ENCODE measurements at places on chromosomes 11 and 22. TPM values are rescaled to one million over a fixed set of nuclear protein-coding genes. Genes with fewer than 3 reads are reported as not detected.

DNA sequence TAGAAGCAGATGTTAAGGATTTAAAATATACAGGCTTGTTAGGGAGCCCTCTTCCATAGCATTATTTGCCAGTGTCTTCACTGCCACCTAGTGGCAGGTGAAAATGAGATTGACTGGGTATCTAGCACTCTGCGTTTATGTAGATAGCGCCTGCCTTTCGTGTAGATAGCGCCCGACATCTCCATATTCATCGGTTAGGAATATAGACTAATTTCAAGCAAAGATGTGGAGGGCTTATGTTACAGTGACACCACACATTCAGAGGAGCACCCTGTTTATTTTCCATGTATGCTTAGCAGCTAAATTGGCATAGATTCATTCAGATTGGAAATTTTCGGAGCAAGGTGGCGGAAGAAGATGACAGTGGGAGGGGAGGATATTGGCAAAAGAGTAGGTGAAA is 72.0 kb downstream of the SLC5A12 start:
- DNase-seq: no peak

DNA sequence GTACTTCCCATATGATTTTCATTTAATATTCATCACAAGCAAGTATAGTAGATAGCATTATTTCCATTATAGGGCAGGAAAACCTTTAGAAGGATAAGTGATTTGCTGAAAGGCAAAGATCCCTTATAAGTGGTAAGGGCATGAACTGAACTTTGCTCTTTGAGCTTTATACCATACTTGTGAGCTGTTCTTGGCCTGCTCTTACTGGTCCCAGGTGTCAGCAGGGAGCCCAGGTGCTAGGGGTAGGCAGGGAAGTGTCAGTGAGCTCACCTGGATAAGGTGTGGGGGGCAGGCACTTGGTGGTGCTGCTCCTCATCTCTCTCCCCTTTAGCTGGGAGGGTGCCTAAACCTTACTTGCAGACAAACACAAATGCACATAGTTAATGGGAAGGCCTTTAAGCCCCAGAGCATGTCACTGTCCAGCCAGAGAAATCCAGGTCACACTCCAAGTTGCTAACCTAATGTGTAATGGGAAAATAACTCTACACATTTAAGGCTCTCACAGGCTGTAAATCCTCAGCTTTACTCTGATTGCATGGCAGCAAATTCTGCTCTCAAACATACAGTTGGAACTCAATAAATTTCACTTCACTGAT is 114.4 kb downstream of the PLEKHA7 start:
- no peak for DNase-seq

DNA sequence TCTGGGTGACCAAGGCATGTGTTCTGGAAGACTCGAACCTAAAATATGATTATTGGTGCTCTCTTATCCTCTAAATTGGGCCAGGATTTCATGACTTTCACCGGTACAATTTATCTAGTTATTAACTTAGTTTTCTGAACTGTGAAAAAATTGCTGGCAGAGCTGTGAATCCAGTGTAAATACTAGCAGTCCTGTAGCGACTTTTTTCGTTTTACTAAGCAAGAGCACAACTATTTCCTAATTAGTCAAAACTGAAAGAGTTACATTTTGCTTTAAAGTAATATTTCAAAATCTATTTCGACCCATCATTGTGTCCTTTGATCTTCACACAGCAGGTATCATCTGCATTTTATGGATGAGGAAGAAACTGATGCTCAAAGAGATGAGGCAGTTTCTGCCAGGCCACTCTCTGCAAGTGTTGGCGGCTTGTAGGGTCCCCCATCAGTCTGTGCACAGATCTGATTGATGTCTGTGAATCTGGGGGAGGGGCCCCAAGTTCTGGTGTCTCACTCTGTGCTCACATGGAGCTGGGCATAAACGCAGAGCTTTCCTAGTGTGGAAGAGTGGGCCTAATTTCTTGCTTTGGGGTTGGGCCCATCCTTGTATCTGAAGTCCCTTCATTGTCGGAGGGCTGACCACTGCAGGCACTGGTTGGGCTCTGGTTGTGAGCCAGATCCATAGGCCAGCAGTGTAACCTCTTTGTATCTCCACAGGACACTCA is 1.4 kb upstream of the TRMT2A start:
- DNase-seq: no peak

DNA sequence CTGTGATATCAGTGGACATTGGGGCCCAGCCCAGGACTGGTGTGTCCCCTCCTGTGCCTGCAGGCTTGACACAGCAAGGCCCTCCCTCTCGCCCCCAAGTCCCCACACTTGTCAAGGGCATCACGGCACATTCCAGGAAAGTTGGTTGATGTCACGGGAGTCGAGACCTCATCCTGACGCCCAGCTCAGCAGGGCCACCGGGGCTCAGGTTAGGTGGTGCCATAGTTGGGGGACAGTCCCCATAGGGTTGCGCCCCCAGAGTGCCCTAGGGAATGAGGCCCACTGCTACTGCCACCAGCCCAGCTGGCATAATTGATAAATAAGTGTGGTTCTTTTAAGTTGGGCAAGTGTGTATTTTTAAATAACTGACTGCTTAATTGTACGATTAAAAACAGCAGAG is 28.3 kb upstream of the GRAMD4 start:
- no peak for DNase-seq

GRCh38 chr11:104332110-104332509 is 168.2 kb upstream of the PDGFD start:
- no peak for DNase-seq

GRCh38 chr11:6932145-6932544 is 5.9 kb downstream of the ZNF215 start:
- no peak for DNase-seq

GRCh38 chr22:20952544-20953341 is 14.3 kb upstream of the AIFM3 start:
- no peak for DNase-seq

- no peak for DNase-seq
These were observed 246.9 kb downstream of the OPCML start for GRCh38 chr11:133285359-133285758.

DNA sequence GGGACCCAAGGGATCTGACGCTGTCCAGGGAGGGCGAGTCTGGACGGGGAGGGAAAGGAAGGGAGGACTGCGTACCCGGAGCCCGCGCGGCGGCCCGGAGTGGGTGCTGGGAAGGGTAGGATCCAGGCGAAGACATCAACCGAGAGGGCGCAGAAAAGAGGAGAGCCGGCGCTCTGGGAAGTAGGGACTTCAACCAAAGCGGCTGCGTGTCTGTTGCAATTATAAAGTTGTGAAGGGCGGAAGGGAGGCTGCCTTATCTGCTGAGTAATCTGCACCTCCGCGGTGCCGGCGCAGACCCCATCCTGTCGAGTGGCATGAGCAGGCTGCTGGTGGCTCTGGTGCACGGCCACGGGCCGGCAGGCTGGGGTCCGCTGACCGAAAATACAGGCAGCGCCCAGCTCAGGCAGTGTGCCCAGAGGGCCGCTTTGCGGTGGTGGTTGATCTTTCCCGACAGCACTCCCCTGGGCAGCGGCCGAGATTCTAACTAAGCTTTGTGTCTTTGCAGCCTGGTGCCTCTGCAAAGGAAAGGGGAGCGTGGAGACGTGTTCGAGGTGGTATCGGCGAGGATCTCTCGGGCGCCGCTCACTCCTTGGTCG is 978 bp downstream of the C11orf87 start:
- DNase-seq: no peak

- DNase-seq: no peak
These were observed 19.0 kb upstream of the RELT start for GRCh38 chr11:73356979-73357860.

DNA sequence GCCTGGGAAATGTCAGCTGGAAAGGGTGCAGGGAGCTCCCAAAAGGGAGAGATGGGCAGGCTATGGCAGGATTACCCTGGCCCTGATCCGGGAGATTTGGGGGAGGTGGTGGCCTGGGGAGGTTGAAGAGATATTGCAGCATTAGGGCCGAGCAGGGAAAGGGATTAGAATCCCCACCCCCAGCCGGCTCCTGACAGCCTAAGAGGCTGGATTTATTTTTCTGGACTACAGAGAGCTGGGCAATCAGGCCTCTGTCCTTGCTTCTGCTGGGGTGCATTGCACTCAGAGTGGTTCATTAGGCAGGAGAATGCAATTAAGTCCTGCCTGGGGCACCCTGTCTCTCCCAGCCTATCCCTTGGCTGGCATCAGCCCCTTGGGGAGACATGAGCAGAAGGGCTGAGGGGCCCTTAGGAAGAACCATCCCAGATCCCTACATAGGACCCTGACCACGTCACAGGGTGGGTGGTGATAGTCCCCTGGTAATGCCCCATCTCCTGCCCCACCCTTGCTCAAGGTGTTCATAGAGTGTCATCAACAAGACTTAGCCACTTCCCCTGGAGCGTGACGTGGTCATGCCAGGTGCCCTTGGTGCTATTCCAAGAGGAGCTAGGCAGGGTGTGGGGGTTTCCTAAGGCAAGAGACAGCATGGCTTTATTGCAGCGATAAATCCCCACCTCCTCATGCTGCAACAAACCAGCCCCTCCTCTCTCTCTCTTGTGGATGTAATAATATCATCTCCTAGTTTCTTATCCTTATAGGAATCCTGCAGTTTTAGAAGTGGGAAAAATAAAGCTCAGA is 38.4 kb upstream of the KLHL35 start:
- no peak for DNase-seq

GRCh38 chr11:117259417-117259816 is 26.9 kb downstream of the RNF214 start:
- no peak for DNase-seq

DNA sequence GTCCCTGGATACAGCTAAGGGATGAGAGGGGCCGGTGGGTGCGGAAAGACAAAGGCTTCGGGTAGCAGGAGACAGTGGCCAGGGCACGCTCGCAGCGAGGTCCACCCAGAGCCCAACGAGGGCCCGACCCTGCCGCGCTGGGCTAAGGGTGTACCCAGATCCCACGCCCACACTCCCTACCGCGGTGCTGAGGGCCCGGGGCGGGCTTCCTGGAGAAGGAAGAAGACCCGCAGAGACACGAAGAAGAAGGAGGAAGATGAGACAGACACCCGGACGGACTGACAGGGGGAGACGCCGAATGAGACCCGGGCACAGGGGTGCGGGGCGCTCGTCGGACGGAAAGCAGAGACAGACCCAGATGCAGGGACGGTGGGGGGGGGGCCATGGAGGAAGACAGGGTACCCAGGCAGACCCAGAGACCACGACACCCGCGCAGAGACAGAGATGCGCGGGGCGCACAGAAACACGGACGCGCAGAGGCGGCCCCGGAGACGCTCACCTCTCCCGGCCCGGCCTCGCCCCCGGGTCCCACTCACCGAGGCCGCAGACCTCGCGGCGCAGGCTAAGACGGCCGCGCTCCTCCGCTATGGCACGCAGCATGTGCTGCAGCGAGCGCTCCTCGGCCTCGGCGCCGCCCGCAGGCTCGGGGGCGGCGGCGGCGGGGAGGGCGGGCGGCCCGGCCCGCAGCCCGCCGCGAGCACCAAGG is 437 bp downstream of the KIAA0930 start:
- no peak for DNase-seq

DNA sequence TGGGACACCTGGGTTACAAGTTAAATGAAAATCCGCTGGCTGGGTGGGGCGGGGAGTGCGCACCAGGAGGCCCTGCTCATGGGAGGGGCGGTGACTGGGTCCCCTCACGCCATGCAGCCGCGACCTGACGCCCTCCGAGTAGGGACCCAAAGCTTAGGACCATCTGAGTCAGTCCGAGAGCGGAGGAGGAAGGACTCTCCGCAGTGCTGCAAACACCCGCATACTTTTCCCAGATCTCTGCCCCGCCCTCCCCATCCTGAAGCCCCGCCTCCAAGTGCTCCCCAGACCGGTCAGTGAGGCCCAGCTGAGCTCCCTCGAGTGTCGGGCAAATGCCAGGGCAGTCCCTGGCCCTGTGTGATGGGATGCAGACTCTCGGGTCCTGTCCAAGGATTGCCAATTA is 6.6 kb upstream of the FLI1 start:
- DNase-seq: peak; percentile 81

DNA sequence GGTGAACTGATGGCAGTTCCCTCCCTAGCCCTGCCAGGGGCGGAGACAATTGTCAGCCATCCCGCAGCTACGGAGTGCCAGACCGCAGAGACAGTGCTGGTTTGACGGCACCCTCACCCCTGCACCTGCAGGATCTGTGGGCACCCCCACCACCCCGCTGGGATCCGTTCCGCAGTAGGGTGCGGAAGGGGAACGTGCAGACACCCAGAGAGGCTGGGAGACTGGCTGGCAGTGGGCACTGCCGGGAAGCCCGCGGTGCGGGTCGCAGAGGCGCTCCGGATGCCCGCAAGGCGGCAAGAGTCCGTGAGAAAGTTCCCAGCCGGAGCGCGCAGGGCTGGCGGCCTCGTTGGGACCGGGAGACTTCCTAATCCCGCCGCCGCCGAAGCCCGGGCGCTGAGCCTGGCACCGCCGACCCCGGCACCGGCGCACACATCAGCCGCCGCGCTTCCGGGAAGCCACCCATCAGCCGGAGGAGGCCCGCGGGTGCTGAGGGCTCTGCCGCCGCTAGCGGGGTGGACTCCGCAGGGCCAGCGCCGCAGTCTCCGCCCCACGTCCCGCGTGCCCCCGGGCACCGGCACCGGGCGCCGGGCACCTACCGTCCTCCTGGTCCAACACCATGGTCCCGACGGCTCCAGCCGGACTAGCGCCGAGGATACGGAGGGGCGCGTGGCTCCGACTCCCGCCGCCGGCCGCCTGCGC is 4.3 kb upstream of the LMO1 start:
- DNase-seq: peak; percentile 29

DNA sequence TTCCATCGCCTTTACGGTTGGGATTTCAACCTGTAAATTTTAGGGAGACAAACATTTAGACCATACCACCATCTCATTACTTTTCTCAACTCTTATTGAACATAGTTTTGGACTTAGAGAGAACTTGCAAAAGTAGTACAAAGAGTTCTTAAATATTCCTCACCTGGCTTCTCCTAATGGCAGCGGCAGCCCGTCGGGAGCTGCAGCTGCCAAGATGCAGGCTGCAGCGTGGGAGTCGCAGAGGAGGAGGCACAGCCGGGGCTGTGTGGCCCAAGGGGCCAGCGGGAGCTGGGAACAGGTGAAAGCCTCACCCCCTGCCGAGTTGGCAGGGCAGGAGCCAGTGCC is 23.1 kb upstream of the RNASEH2C start:
- DNase-seq: no peak

DNA sequence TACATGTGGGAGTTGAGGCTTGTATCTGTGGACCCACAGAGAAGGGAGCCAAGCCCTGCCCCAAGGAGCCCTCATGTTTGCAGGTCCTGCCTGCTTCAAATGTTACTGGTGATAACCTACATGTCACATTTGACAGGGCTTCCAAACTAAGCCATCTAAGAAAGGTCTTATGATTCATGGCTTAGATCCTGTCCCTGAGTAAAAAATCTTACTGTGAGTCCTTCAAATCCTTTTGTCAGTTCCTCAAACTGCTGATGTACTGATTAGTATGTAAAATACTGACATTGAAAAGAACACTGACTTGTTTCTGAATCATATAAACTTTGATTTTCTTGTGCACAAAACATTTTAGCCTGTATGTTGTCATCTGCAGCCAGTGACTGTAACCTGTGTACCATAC is 1.0 kb upstream of the PANX1 start:
- DNase-seq: no peak

GRCh38 chr11:125061281-125061680 is 1.8 kb upstream of the SLC37A2 start:
- no peak for DNase-seq

Gene PKP3
- total RNA-seq: 0.83 TPM

Gene RFPL3
- not detected for total RNA-seq

Gene MUC2
- 0.03 TPM for total RNA-seq

Gene VPREB1
- not detected for total RNA-seq

Gene IGLL1
- not detected for total RNA-seq

Gene PLAAT4
- total RNA-seq: 6.9 TPM

Gene LGR4
- total RNA-seq: 22.6 TPM

Gene PDGFD
- 19.6 TPM for total RNA-seq

Gene OR9I1
- not detected for total RNA-seq

Gene SLN
- 19.0 TPM for total RNA-seq

All from cardiac septum (tissue), 1 donor.